ENCODE measurements at places on chromosomes 2 and 18. TPM values are rescaled to one million over a fixed set of nuclear protein-coding genes. Genes with fewer than 3 reads are reported as not detected.

Gene LCT
- total RNA-seq, result 0.09 TPM

GRCh38 chr18:1528447-1528846 lies 623.8 kb downstream of the ADCYAP1 start:
- H3K4me1 ChIP-seq, result no peaks in the 10 kb centered on the region
- no peak for DNase-seq
- no peaks in the 10 kb centered on the region for H3K36me3 ChIP-seq
- H3K4me3 ChIP-seq, result no peak overlapping the region

Gene REG3G
- not detected for total RNA-seq

Gene CDH7
- not detected for total RNA-seq

- no peaks in the 10 kb centered on the region for H3K36me3 ChIP-seq
- no peak overlapping the region for H3K27ac ChIP-seq
- no peaks in the 10 kb centered on the region for H3K27me3 ChIP-seq
- no peak overlapping the region for H3K4me3 ChIP-seq
- H3K4me1 ChIP-seq, result no peaks in the 10 kb centered on the region
Measured at GRCh38 chr2:48601349-48601748, 16.3 kb upstream of the GTF2A1L start.

- no peaks in the 10 kb centered on the region for H3K27me3 ChIP-seq
- no peaks in the 10 kb centered on the region for H3K4me1 ChIP-seq
- no peak for DNase-seq
- H3K4me3 ChIP-seq, result no peak overlapping the region
Measured at GRCh38 chr18:7004009-7004408, 113.6 kb downstream of the LAMA1 start.

Gene TTN
- total RNA-seq, result 27.5 TPM

DNA sequence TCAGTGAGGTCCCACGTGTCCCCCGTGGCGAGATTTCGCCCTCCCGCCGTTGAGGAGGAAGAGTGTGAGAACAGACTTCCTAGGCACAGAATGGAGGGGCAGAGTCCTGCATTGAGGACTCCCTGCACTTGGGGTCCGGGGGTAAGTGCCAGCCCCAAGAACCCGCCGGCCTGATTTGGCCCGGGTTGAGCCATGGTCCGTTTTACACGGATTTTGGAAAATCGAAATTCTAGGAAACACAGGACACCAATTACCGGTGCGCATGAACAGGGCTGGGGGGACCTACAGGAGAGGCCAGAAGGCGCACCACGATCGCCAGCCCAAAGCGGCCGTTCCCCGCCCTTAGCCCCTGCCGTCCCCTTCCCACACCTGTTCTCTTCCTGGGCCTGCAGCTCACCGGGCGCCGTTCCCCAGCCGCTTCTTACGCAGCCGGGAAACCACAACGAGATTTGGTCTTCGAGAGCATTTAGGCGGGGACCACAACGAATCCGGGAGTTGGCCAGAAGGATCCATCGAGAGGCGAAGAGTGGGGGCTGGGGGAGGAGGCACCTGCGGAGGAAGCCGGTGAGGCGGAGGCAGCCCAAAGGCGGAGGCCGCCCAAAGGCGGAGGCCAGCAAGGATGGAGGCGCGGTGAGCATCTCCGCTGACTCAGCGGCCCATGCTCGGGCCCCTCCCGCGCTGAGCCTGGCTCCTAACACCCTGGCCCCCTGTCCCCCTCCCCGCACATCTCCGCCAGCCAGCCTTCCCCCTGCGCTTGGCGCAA lies 464 bp upstream of the TLX2 start:
- H3K27ac ChIP-seq, result no peak overlapping the region
- H3K36me3 ChIP-seq, result no peaks in the 10 kb centered on the region
- peaks cover 11% of the 10 kb centered on the region for H3K4me1 ChIP-seq
- DNase-seq, result no peak
- H3K27me3 ChIP-seq, result peaks cover 100% of the 10 kb centered on the region

DNA sequence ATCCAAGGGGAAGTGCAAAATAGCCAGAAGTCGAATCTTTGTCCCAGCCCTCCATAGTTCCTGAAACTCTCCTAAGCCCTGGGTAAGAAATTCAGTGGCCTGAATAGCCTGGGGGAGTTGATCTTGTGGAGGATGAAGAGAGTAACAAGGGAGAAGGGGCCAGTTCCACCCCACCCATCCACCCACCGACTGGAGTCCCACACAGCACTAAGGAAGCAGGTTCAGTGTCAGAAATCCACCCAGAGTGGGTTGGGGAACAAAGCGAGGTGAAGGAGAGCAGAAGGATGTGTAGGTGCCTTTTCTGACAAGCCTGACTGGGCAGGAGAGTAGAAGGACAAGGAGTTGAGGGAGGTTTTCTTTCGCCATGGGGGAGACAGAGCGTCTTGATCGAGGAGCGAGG lies 136.8 kb downstream of the SMAD2 start:
- no peaks in the 10 kb centered on the region for H3K36me3 ChIP-seq
- no peaks in the 10 kb centered on the region for H3K27me3 ChIP-seq
- no peak for DNase-seq
- no peak overlapping the region for H3K27ac ChIP-seq
- no peaks in the 10 kb centered on the region for H3K4me1 ChIP-seq

Gene ZNF804A
- total RNA-seq, result 0.52 TPM

DNA sequence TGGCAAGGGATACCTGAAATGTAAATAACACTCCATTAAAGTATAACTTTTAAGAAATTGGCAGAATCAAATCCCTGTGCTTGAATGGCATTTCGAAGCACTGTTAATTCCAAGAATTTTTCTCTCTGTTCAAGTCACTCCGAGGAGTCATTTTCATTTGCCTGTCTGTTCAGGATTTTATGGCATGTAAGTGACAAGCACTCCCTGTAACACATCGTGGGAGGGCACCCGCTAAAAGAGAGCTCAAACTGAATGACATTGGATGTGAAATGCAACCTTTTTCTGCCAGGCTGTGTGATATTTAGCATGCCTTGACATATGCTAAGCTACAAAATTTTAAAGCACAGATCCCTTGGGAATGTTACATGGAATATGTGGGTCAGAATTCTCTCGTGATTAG lies 339.6 kb downstream of the LRRTM1 start:
- no peak overlapping the region for H3K4me3 ChIP-seq
- no peak for DNase-seq
- no peak overlapping the region for H3K27ac ChIP-seq
- no peaks in the 10 kb centered on the region for H3K36me3 ChIP-seq
- no peaks in the 10 kb centered on the region for H3K27me3 ChIP-seq
- no peaks in the 10 kb centered on the region for H3K4me1 ChIP-seq

Gene STPG4
- 0.67 TPM for total RNA-seq

Gene NYAP2
- 0.55 TPM for total RNA-seq

Gene WDSUB1
- total RNA-seq, result 13.4 TPM

- H3K4me3 ChIP-seq, result no peak overlapping the region
- DNase-seq, result peak; percentile 28
- no peaks in the 10 kb centered on the region for H3K36me3 ChIP-seq
- no peak overlapping the region for H3K27ac ChIP-seq
Measured at GRCh38 chr18:36597636-36598035, 231.2 kb downstream of the TPGS2 start.

DNA sequence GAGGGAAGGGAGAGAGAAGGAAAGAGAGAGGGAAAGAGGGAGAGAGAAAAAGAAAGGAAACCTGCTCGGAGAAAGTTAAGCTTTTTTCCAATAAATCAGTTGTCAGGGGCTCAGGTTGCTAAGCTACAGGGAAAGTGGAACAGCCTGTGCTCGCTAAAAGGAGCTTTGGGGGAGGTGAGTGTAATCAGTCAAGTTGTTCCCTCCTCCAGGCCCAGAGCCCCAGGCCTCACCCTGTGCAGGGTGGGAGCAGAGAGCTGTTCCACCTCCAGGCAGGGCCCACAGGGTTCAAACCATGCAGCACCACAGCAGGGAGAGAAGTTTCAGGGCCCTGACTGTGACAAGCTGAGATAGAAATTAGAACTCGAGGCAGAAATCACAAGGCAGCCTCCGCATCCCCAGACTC lies 56.4 kb upstream of the PPP1CB start:
- no peak for DNase-seq
- H3K27me3 ChIP-seq, result no peaks in the 10 kb centered on the region
- H3K36me3 ChIP-seq, result no peaks in the 10 kb centered on the region
